ENCODE measurements at places on chromosomes 12 and 14.

GRCh38 chr12:109358154-109358869, 10.6 kb downstream of the MYO1H start:
- DNase-seq, result no peak

GRCh38 chr12:3380200-3381043, 110.6 kb upstream of the PRMT8 start:
- DNase-seq, result no peak

DNA sequence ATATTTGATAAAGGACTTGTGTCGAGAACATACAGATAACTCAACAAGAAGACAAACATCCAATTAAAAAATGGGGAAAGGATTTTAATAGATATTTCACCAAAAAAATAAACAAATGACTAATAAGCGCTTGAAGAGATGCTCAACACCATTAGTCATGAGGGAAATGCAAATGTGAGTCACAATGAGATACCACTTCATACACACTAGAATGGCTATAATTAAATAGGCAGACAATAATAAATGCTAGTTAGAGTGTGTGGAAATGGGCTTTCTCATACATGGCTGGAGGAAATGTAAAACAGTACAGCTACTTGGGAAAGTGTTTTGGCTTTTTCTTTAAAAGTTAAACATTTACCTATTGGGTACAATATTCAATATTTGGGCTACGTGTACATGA, 34.8 kb downstream of the DLK1 start:
- no peak for DNase-seq

DNA sequence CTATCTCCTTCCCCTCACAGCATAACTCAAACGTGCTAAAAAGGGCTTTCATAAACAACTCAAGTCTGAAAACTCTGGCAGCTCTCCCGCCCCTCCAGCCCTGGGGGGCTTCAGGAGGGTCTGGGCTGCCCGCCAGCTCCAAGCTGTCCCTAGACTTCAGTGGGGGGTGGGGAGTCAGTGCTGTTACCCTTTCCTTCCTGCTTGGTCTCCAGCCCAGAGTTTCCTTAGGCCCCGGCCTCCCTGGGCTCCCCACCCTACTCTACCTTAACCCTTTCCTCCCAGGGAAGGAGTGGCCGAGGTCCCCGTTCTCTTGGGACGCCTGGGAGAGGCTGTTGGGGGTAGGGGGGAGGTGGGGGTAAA, 530 bp upstream of the NYNRIN start:
- no peak for DNase-seq

DNA sequence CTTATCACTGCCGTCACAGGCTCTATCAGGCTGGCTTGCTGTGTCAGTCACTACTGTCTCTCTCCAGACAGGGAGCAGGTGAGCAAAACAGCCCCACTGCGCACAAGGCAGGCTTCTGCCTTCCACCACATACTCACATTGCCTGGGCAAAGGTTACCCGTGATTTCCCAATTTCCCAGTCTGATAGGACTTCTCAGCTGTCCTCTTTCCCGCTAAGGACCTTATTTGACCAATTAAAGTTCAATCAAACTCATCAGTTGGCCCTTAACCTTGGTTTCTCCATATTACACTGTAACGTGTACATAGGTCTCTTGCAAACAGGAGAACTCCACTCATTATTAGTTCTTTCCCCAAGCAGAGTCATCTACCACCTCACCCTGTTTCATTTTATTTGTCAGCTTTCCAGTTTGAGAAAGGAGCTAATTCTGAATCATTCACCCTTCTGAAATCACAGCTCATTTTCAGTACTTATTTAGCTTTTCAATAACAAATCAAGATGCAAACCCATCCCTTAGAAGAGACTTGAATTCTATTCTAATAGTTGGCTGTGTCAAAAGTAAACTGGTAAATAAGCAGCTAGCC, 170.8 kb downstream of the ESR2 start:
- DNase-seq, result no peak

- DNase-seq, result no peak
Observed at GRCh38 chr12:110933326-110933974, 13.1 kb upstream of the MYL2 start.

- no peak for DNase-seq
Observed at GRCh38 chr14:89493406-89493805, 76.4 kb upstream of the FOXN3 start.

GRCh38 chr12:10716704-10717315, 6.3 kb downstream of the YBX3 start:
- no peak for DNase-seq

GRCh38 chr14:74459289-74459946, 33.4 kb upstream of the SYNDIG1L start:
- DNase-seq, result peak; percentile 5

DNA sequence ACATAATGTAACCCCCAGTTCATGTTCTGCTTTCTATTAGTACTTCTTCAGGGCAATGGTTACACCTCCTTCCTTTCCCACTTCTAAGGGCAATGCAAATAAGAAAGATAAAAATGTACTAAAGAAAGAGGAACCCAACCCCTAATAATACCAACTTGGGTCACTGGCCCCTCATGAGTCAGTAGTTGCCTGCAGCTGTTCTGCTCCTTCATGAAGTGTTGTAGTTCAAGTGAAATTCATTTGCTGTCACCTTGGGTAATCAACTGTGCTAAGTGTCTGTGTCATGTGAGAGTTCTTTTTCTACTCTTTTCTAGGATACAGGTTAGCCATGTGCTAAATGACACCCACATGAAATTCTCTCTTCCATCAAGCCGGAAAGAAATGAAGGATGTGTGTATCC, 91.8 kb downstream of the PLXNC1 start:
- no peak for DNase-seq

GRCh38 chr12:108462686-108463085, 52.4 kb upstream of the FICD start:
- no peak for DNase-seq

GRCh38 chr14:104317492-104317805, 179.1 kb downstream of the KIF26A start:
- no peak for DNase-seq

DNA sequence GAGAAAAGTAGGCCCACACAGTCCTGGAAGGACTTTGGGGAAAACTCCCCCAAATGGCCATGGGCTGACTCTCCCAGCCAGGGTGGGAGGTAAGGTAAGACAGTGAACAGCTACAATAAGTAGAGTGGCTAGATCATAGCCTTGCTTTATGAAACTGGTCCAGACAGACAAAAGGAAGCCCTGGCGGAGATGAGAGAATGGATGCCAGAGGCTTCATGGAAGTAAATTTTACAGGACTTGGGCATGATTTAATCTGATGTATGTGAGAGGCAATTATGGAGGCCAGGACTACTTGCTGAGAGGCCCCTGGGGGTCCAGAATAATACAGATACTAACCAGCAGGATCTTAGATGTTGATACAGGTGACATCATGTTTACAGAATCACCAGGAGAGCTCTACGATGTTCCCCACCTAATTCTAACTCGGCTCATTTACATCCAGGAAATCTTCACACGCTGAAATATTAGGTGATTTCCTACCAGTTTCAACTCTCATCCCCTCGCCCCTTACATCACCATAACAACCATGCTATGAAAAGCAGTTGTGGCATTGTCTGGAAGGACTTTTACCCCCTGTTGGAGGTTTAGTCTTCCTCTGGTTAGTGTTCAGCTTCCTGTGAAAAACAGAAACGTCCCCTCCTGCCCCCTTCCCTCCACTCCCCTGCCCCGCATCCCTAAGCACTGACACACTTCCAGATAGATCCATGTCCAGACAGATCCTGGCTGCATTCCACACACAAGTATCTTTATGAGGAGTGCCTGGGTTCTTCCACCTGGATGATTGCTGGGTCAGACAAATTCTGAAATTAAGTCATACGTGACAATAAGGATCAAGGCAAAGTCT, 39.5 kb upstream of the NT5DC3 start:
- DNase-seq, result no peak

DNA sequence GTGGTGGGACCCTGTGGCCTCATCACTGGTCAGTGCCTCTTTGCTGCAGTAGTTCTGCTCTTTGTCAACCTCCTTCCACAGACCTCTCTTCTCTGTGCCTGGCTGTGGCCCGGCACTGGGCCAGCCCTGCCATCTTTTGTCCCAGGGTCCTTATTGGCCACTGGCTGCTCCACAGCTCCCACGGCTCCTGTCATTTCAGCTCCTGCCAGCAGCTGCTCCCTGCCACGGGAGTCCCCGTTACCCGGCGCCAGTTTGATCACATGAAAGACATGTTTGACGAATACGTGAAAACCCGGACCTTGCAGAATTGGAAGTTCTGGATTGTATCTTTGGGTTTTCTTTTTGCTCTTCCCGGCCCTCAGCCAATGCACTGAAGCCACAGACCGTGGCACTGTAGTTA, 35.4 kb downstream of the IL31 start:
- DNase-seq, result no peak

- no peak for DNase-seq
Observed at GRCh38 chr14:86935241-86935885, 1057.6 kb downstream of the GALC start.

- no peak for DNase-seq
Observed at GRCh38 chr14:76880449-76880848, 54.2 kb downstream of the LRRC74A start.

DNA sequence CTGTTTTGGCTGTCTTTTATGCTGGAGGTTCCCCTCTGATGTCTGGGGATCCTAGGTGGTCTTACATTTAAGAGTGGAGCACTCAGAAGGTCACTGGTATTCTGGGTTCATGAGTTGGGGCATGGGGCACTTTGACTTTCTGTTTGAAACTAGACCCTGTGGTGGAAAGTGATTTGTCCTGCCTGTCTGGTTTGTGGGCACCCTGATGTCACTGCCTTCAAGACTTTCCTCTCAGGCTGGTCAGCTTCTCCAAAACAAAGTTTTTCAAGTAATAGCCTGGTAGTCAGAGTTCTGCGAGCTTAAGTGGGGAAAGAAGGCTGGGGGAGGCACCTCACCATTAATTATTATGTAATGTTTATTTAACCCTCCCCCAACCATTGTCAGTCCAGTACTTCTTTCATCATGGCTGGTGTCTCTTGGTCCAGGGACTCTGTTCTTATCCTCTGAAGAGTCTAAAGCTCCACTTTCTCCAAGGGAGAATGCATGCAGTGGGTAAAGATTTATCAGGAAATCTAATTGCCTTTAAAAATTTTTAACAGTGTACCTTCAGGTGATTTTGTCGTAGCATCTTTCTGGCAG, 35.3 kb downstream of the ZC3H14 start:
- no peak for DNase-seq

DNA sequence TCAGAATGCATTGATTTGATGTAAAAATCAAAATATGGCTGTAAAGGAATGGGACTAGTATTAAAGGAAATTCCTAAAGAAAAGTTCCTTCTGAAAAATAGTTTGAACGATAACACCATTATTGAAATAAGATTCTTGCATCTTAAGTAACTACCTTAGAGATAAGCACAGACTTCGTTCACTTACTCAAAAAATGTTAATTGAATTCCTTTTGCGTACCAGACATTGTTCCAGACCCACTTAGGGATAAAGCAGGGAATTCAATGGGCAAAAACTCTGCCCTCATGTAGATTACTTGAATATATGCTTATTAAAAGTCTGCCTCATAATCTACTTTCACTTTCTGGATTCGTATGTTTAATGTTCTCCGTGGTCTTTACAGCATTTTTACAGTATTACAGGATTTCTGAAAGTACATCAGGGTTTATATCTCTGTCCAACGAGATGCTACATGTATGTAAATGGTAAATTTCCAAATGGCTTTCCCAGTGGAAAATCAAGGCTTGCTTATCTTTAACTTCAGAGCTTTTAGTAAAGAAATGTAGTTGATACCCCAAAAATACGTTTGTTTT, 213.7 kb downstream of the GXYLT1 start:
- DNase-seq, result no peak

DNA sequence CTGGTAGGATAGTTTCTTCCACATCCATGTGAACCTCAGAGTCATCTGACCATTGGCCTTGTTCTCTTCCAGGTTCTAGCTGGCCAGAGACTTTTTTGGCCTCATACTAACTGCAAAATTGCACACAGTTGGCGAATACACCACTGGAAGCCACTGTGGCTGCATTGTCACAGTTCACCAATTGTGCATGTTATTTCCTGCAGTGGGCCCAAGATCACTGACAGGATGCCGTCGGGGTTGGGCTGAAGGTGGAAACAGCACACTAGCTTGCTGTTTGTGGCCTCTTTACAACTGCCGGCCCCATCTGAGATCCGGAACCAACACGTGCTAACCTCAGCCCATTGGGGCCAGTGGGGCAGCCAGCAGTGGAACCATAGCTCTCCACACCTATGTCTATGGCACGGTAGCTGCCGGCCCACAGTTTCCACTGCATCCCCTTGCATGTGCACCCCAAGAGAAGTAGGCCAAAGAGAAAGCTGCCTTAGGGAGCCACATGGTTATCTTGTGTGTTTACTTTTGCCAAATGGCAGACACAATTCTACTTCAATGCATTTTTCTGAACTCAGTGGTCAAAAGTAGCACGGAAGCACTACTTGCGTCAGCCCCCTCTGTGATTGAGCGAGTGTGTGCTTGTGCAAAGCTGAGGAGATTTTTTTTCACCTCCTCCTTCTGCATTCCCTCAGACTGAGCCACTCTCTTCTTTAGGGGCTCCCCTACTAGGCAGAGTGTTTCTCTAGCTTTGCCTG, 464.0 kb downstream of the RAD51B start:
- DNase-seq, result peak; percentile 24

DNA sequence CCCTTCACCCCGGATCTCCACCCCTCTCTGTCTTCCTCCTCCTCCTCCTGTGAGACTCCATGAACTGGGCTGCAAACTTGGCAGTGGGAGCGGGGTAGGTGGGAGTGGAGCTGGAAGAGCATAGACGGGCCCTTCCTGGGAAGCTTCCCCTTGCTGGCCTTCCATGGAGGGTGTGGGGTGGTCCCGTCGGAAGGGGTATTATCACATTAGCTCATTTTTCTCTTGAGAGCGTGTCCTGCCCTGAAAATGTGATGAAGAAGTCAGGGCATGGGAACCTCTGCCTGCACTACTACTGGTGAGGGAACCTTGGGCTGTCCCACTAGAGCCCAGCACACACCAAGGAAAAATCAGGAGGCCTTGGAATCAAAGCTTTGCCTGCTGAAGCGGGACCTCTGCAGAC, 66.5 kb downstream of the CACNA1C start:
- no peak for DNase-seq

GRCh38 chr12:71780237-71780822, 25.7 kb downstream of the RAB21 start:
- peak; percentile 5 for DNase-seq

- no peak for DNase-seq
Observed at GRCh38 chr14:89881839-89882238, 72.7 kb downstream of the EFCAB11 start.

GRCh38 chr14:99309220-99309766, 37.3 kb upstream of the BCL11B start:
- DNase-seq, result no peak

- no peak for DNase-seq
Observed at GRCh38 chr12:13950502-13950901, 30.9 kb downstream of the GRIN2B start.

GRCh38 chr12:114686426-114686772, 2.4 kb upstream of the TBX3 start:
- no peak for DNase-seq

DNA sequence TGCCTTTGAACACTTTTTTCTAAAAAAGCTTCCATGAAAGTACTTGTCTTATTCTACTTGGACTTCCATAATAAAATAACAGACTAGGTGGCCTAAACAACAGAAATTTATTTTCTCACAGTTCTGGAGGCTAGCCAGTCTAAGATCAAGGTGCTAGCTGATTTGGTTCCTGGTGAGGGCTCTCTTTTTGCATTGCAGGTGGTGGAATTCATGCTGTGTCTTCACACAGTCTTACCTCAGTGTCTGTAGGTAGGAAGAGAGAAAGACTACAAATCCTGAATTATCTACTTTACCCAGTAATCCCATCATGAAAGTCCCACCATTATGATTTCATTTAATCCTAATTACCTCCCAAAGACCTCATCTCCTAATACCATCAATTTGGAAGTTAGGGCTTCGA, 356.0 kb downstream of the NAV3 start:
- DNase-seq, result no peak

Measured in stimulated activated CD8-positive, alpha-beta memory T cell treated with anti-CD3 and anti-CD28 coated beads, Interleukin-15, amount 100 ng/mL, for 48 hours (primary cell).